ENCODE measurements at places on chromosomes 5 and 9.

- no peak for DNase-seq
Measured at GRCh38 chr9:624935-625500, 216.5 kb upstream of the DMRT1 start.

- no peak for DNase-seq
Measured at GRCh38 chr5:6291961-6292360, 86.4 kb downstream of the MED10 start.

GRCh38 chr5:180138214-180138975, 66.8 kb upstream of the RNF130 start:
- no peak for DNase-seq

GRCh38 chr9:88370346-88370745, 17.9 kb upstream of the SPIN1 start:
- DNase-seq, result no peak

GRCh38 chr5:143771189-143771588, 40.8 kb upstream of the HMHB1 start:
- no peak for DNase-seq

DNA sequence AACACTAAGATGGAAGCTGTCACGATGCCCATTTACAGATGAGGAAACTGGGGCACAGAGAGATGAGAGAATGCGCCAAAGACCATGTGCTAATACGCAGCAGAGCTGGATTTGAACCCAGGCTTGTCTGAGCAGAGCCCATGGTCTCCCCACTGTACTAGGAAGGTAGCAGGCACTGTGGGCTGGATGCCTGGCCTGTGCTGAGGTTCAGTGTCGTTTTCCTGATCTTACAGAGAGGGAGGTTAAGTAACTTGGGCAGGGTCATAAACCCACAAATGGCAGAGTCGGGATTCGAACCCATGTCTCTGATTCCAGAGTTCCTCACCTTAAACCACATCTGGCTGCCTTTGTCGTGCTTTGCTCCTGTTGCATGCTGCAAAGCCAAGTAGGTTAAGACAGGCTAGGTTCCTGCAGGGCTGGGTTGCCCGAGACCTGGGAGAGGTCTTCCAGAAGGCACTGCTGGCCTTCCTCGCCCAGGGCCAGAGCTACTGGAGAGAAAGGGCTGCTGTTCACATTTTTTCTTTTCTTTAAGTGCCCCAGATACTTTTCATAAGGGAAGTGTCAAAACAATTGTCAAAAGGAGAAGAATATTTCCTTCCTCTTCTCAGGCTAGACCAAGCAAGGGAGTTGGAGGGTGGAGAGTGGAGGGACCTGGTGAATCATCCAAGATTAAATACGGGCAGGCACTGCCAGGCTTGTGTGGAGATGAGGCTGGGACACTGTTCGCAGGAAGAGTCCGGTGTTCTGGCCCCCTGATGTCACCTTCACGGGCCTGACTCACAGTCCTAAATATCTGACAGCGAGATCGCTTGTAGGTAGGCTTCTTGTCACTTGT, 3.2 kb downstream of the NEK6 start:
- DNase-seq, result no peak

DNA sequence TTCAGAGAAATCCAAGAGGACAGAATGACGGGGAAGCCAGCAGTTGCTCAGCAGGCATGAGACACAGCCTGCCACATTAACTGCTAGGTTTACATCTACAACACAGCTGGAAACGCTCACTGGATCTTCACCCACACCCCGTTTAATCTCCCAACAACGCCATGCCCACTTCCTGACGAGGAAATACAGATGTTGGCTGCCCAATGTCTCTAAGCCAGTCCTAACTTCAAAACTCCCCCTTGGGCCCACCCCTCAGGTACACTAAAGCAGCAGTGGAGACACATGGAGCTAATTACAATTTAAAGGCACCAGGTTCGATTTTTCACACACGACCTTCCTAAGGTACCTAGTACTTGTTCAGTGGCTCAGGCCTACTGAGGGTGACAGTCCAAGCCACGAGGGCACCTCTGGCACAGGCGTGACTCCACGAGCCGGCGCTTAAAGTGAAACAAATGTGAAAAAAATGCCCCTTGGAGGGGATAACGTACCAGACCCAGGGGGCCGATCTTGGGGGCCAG, 904 bp downstream of the RPL12 start:
- DNase-seq, result no peak

DNA sequence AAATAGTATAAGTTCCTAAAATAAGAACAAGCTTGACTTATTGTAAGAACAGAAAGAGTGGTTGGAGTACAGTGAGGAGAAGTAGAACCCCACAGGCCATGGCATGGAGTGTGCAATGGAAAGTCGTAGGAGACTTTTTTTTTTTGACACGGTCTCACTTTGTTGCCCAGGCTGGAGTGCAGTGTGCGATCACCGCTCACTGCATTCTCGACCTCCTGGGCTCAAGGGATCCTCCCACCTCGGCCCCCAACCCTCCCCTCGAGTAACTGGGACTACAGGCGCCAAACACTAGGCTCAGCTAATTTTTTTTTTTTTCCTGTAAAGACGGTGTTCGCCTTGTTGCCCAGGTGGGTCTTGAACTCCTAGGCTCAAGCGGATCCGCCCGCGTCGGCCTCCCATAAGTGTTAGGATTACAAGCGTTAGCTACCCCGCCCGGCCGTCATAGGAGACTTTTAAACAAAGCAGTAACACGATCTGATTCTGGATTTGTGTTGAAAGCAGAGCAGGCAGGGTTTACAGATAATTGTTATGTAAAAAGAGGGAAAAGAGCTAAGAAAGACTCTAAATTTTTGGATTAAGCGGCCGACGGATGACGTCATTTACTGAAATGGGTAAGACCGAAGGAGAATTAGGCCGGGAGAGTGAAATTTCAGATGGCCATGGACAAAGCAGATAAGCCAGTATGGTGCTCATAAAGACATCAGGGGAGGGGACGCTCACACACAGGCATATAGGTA, 752 bp downstream of the TSTD2 start:
- DNase-seq, result no peak

DNA sequence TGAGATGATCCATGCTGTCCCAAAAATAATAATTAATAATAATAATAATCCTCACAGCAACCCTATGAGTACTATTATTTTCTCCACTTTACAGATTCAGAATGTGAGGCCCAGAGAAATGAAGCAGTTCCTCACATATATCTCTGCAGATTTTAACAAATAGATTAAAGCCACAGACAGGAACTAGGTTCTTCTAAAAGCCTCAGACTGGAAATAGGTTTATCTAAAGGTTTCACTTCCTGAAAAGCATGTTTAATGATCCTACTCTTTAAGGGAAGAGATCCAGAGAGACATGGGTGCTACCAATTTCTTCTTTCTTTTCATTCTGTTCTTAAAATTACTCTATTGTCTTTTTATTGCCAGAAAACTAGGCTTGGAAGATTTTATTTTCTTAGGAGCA, 1079.4 kb upstream of the COX7C start:
- DNase-seq, result no peak

- no peak for DNase-seq
Measured at GRCh38 chr5:106311230-106311915, 1359.4 kb downstream of the EFNA5 start.

GRCh38 chr5:52657247-52657645, 130.5 kb upstream of the ITGA1 start:
- DNase-seq, result no peak

DNA sequence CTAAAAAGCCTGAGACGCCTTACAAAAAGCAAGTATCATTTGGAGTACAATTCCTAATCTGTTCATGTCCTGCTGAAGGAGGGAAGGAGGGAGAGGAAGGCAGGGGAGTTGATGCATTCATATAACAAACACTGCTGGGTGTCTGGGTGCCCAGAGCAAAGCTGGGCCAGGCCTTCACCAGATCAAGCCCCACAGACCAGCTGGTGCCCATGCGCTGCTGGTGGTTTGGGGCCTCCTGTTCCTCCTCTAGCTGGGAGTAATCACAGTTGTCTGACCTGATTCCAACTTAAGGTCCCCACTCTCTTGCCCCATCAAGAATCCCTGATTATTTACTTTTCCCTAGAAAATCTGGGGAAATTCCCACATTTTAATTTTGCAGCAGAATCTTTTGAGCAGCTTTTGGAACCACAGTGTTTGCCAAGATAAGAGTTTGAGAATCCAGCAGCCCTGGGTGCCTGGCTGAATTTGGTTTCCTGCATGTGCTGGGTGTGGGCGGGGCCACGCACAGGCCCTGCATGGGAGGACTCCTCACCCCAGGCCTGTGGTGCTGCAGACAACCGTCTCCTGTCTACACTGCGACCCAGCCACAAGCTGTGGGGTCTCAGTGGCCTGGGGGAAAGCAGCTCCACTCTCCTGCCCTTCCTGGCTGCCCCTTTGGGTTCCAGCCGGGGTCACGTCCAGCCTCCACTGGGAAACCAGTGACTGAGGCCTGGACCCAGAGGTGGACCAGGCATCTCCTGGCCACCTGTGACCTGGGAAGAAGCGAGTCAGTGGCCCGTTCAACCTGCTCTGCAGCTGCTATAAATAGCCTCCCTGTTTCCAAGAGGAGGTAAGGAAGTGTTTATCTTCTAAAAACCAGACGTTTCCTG, 47.5 kb downstream of the NEURL1B start:
- no peak for DNase-seq

GRCh38 chr5:64859881-64860280, 91.2 kb downstream of the CWC27 start:
- no peak for DNase-seq

- no peak for DNase-seq
Measured at GRCh38 chr5:82348784-82349425, 70.8 kb upstream of the RPS23 start.

- no peak for DNase-seq
Measured at GRCh38 chr9:126927419-126927818, 12.8 kb downstream of the RALGPS1 start.

- DNase-seq, result no peak
Measured at GRCh38 chr9:69319324-69320025, 5.5 kb upstream of the ENTREP1 start.

DNA sequence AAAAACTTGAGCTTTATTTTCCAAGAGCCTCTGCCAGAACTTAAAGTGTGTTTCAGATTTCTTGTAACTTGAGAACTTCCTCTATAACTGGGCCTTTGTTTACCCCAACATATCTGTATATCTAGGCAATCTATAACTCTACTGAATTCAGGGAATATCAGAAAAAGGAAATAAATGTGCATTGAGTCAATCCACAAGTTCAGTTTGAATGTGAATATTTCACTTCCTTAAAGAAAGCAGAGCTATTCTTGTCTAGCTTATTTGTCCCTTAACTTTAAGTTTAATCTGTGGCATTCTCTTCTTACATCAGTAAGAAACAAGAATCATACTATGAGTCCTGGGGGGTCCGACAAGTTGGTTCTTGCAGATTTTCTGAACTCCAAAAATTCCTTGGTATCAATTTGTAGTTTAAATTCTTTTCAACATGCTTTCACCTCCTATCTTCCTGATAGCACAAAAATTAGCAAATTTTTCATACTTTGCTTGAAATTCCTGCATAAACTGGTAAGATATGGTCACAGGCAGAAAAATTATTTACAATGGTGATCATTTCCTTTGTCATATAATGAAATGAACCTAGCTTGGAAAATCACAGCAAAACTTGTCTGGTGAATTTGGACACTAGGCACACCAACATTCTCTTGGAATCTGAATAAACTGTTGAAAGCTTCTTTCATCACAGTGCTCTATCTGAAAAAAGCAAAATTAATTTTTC, 19.8 kb upstream of the ITGA1 start:
- no peak for DNase-seq

GRCh38 chr5:143201589-143201988, 201.9 kb downstream of the NR3C1 start:
- no peak for DNase-seq

DNA sequence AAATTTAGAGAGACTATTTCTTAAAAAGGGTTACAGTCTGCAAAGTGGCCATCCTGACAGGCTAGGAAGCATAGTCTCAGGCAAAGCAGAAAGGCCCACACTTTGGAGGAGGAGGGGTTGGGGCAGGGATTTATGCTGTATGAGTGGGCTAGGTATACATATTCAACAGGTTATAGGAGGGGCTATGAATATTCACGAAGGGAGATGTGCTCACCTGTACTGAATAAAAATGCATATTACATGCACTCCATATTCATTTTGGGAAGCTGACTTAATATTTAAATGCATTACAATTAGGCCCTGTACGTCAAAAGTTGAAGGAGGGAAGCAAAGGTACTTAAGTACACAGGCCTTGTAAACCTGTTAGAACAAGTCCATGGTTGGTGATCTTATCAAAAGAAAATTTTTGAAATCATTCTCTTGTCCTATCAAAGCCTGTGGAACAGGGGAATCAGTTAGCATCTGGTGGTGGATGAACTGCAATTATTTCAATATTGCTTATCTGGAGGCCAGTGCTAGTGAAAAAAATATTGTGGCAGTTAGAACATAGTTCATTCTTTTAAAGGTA, 1.6 kb downstream of the CENPP start:
- no peak for DNase-seq

DNA sequence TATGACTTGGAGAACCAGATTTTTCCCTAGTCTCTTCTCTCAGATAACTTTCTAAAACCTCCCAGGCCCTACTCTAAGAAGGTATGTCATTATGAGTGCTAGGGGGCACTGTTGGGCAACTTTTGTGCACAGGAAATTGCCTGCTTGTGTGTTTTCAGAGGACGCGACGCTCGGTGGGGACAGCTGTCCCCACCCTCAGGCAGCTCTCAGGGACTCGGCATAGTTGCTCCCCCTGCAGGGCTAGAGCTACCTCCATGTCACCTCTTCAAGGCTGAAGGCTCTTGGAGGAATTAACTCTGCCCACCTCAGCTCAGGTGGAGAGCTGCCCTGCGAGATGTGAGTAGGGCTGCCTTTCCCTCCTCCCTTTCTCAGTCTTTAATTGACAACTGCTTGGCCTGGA, 10.2 kb upstream of the TIFAB start:
- no peak for DNase-seq

- no peak for DNase-seq
Measured at GRCh38 chr5:169039592-169039991, 261.3 kb downstream of the SLIT3 start.

- no peak for DNase-seq
Measured at GRCh38 chr5:144950996-144951395, 780.3 kb downstream of the KCTD16 start.

DNA sequence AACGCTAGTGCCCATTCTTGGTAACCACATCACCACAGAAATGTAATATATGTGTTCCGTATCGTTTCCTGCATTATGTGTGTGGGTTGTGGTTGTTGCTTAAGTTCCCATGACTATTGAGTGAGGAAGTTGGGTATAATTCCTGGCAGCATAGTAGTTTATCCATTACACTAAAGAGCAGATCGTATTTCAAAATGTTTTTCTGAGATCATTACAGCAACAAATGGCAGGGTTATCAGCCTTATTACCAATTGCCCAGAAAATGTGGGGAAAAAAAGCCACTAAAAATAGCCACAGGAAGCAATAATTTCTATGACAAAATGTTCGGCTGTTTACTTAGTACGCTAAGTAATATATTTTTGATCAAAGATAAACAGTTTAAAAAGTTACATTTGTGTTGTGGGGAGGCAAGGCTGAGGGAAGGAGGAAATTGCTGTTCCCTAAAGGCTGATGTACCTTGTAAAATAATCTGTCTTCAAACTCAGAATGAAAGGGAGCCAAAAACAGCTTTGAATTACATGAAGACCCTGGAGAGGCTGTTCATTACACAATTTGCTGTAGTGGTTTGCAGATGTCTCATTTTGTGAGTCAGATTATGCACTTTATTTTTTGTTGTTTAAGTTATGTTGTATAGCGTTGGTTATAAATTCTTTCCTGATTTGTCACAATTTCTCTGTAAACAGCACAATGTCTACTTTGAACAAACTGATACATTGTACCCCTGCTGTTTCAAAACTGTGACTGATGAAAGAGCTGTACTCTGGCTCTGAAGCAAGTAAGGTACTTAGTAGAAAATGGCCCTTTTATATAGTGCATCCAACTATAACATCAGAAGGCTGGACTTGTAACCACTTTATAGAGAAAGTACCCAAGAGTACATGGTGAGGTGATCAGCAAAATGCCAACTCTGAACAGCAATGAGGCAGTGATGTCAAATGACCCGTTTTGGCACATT, 1028.5 kb downstream of the NR2F1-AS1 start:
- DNase-seq, result no peak
